ENCODE measurements at places on chromosomes 12 and 14. TPM values are rescaled to one million over a fixed set of nuclear protein-coding genes. Genes with fewer than 3 reads are reported as not detected.

The RNASE2 gene
- 0.86 TPM for polyA plus RNA-seq

The PITPNM2 gene
- polyA plus RNA-seq = 4.7 TPM

The TAS2R42 gene
- not detected for polyA plus RNA-seq

The KRT73 gene
- polyA plus RNA-seq = not detected

The RAD9B gene
- 1.2 TPM for polyA plus RNA-seq

Data from right renal cortex interstitium (tissue), 3 donors.